Smooth muscle cell of trachea (primary cell): ENCODE measurements at places on chromosomes 7 and 10. TPM values are rescaled to one million over a fixed set of nuclear protein-coding genes. Genes with fewer than 3 reads are reported as not detected.

The MCM7 gene
- 16.7 and 118 TPM in 2 replicates for total RNA-seq

The RPEL1 gene
- total RNA-seq, result under 0.01 and 0.15 TPM in 2 replicates

The ZNF853 gene
- total RNA-seq, result 0.15 and 1.5 TPM in 2 replicates

The RARRES2 gene
- 0.73 and 20.7 TPM in 2 replicates for total RNA-seq

The PLCE1 gene
- total RNA-seq, result 2.3 and 3.5 TPM in 2 replicates
